C1 segment of cervical spinal cord (tissue), 14 donors: ENCODE measurements at places on chromosomes 2 and 18.

- no peak for DNase-seq
These were observed 200.8 kb downstream of the PLCL1 start for GRCh38 chr2:198004921-198005829.

- no peak for DNase-seq
These were observed 154.5 kb upstream of the PID1 start for GRCh38 chr2:229425598-229425997.

DNA sequence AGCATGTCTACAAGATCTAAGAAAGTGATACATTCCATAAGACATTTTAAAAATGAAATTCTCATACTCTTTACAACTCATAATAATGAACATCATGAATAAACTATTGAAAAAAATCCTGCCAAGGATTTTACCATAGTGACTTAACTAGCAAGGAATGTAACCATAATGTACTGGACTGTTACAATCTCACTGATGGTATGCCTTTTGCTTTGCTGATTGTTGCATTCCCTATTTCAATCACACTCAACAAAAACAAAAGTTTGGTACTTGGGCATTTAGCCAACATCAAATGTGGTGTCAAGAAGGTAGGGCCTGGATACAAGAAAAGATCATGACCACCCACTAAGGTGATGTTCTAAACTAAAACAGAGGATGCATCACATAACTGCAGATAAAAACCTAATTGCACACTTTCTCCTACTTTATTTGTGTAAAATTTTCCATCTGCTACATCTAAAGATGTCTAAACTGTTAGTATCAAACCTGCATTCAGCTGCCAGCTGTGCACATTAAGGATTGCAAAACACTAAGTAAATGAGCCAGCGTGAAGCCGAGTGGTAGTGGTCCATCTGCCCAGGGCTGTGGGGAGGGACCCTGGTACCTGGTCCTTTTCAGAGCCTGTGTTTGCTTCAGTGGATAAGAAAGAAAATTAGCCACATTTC, 564.4 kb downstream of the ZEB2 start:
- DNase-seq = no peak

- DNase-seq = no peak
These were observed 67.3 kb downstream of the SPTBN1 start for GRCh38 chr2:54523324-54523959.

GRCh38 chr2:96501886-96502810, 3.0 kb downstream of the NEURL3 start:
- DNase-seq = no peak

- DNase-seq = no peak
These were observed 47.0 kb downstream of the DHRS9 start for GRCh38 chr2:169116327-169116726.

DNA sequence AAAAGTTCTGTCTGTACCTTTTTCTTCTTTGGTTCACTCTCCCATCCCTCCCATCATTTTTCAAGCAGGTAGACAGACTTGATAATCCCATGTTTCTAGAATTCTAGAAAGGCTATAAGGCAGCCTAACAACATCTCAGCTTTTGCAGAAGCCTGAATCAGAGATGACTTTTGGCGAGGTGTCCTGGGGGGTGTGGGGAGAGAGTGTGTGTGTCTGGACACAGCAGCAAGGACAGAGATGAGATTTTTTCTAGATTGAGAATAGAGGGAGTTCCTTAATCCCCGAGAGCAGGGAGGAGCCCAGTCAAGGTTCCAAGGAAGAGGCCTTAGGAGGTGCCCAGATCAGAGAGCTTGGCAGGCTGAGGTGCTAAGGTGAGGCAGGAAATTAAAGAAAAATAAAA, 22.0 kb upstream of the LAPTM4A start:
- DNase-seq = no peak

DNA sequence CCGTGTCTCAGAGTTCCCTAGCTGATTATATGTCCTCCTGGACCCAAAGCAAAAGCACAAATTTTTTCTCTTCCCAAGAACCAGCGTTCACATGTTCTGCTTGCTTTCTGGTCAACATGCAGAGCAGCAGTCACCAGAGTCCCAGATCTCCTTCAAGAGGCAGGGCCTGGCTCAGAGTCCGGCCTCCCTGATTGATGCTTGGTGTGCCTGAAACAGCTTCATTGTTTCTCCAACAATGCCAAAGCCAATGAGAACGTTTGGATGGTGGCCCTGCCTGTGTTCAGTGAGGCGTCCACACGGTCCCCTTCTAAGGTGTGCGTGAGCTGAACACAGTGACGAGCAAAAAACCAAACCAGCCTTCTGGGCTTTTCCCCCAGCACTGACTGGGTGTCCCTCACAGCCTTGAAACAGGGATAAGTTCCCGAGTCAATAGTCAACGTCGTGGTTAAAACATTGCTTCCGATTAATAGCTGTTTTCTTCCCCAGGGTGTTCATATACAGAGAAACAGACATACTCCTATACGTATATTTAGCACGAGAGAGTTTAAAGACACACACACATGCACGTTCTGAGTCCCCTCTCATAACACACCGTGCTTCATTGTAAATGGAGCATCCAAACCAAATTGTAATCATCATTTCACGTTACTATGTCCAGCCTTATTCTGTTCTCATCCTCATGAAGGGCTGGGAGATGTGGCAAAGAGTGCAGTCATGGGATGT, 19.3 kb upstream of the POU3F3 start:
- peak; percentile 52 for DNase-seq

GRCh38 chr18:48132797-48133655, 202.6 kb upstream of the SMAD2 start:
- DNase-seq = no peak

DNA sequence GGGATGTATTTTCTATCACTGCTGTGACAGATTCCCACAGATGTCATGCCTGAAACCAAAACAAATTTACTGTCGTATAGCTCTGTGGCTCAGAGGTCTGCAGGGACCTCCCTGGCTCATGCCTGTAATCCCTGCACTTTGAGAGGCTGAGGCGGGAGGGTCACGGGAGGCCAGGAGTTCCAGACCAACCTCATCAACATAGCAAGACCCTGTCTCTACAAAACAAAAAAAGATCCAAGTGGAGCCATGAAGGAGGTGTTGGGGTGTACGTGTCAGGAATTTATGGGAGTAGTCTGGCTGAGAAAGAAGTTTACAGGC, 51.0 kb upstream of the FAHD2A start:
- no peak for DNase-seq

DNA sequence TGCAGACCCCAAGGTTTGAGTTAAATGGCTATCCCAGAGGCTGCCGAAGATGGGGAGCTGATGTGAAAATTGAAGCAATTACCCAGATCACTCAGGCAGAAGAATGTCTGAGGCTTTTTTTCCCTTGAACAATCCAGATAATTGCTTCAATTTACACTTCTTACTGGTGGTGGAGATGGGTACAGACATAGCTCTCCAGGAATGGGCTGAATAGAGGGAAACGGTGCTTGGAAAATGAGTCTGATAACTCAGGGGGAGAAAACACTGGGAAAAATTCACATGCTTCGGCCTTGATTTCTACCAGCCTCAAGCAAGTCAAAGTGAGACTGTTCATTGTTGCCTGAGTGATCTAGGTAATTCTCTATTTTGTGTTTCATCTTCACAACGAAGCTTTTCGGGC, 9.5 kb upstream of the KIF5C start:
- DNase-seq = no peak

GRCh38 chr2:219886615-219887014, 259.2 kb downstream of the SLC4A3 start:
- no peak for DNase-seq

DNA sequence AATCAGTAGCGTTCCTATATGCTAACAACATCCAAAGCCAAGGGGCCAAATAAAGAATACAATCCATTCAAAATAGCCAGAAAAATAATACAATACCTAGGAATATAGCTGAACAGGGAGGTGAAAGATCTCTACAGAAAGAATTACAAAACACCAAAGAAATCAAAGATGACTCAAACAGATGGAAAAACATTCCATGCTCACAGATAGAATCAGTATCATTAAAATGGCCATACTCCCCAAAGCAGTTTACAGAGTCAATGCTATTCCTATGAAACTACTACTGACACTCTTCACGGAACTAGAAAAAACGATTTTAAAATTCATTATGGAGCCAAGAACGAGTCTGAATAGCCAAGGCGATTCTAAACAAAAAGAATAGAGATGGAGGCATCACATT, 57.4 kb downstream of the CCBE1 start:
- no peak for DNase-seq

DNA sequence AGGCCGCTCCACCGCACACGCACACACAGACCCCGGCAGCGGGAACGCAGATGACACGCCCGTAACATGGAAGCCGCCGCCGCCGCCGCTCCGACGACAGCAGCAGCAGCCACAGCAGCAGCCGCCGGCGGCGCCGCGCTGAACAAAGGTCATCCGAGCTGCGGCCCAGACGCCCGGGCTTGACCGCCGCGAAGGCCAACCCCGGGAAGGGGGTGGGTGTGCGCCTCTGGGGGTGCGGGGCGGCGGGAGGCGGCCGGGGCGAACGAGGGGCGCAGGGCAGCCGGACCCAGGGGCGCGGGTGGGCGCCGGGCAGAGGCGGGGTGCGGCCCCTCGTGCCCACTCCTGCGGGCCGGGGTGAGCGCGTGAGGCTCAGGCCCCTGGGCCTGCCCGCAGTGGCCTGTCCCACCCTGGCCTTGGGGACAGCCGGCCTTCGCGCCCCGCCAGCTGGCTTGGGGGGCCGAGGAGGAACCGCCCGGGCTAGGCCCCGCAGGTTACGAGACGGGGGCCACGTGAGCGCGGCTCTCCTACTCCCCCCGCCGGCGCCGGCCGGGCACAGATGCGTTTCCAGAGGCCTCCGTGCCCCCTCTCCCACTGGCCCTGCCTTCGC, 1.0 kb upstream of the ZNF532 start:
- DNase-seq = peak; percentile 74

GRCh38 chr2:43897492-43897891, 58.7 kb downstream of the ABCG8 start:
- DNase-seq = no peak

GRCh38 chr2:158178646-158179045, 77.0 kb downstream of the UPP2 start:
- DNase-seq = no peak

DNA sequence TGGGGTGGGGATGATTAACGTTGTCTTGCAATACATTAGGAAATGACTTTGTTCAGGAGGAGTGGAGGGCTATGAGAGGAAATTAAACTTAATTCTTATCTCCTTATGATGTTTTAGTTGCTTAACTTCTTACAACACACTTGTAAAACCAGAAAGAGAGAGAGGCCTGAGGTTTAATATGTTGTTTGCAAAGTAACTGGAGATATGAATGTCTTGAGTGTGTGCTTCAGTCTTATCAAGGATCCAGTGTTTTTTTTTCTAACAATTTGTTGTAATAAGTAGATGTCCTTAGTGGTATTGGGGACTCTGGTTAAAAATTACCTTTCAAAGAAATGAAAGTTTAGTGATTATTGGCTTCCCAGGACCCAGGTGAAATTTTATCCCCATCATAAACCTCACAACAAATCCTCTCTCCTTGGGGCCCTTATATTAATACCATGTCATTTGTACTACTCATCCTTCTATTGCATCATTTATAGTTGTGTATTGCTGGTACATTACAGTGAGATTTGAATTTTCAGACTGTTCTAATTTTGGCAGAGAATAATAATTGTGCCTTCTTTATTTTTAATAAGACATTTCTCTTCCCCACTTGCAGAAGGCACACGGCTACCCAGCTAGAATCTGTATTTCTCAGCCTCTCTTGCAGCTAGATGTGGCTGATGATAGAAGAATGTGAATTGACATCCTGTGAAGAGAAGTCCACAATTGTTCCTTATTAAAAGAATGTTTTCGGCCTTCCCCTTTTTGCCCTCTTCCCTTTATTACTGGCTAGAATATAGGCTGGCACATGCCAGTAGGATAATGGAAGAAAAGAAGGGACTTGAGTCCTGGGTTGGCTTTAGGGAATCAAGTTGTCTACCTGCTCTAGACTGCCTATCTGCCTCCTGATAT, 91.9 kb upstream of the CXCR4 start:
- DNase-seq = no peak

DNA sequence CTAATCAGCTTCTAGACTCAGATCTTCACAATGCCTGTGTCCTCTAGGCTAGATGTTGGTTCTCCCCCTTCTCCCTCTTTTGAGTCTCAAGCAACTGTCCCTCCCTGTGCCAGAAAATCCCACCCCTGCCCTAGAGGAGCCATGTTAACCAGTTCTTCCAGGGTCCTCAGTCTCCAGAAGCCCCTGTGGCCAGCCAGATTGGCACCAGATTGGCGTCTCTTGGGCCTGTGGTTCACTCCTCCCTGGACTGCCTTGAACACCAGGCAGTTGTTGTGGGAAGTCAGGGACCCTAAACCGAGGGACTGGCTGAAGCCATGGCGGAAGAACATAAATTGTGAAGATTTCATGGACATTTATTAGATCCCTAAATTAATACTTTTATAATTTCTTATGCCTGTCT, 36.6 kb downstream of the CYP26B1 start:
- DNase-seq = no peak

DNA sequence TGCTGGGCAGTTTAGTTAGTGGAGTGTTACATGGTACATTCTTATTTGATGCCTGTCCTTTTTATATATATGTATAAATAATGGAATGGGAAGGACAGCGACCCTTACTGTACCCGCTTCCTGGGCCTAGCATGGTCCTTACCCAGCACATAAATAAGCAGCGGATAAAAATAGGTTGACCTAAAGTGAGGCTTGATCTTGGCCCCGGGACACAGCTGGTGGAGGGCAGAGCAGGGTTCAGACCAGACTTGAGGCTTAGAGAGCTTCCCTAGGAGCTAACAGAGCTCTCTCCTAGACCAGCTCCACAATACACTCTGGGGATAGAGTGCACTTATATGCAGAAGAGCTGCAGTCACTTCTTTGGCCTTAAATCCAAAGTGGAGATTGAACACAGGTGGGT, 46.9 kb upstream of the RPL31 start:
- DNase-seq = no peak

- DNase-seq = no peak
These were observed at the start of gene SATB2 for GRCh38 chr2:199457147-199458008. TSS of gene SATB2 (minus strand) at chr2:199457939. CDS start at chr2:199456037, 1,902 bp downstream.

DNA sequence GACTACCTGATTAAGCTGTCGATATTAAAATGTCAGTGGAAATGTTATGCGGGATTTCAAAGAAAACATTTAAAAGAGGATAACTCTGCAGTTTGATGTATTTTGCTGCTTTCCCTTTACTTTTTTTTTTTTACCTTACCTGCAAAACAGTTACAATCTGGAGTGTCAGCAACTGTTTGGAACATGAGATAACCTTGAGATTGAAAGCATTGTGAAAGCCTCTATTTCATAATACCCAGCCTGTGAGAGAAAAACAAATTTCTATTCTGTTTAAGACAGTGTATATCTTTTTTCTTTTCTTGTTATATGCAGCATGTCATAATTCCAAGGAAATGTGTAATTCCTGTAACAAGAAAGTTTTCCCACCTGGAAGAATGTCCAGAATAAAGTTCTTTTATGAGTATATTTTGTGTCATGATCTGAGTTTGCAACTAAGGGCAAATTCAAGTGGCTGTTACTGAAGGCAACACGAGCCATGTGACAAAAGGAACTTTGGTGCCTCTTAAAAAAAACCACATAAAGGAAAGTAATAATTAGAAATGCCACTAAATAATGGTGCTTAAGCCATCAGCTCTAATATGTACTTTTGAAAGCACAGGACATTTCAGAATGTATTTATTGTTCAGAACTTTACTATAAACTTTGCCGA, 297.0 kb upstream of the DSEL start:
- DNase-seq = no peak
